ENCODE measurements at places on chromosomes 6 and 20.

GRCh38 chr6:150336299-150336698 is 32.5 kb upstream of the IYD start:
- DNase-seq: no peak

DNA sequence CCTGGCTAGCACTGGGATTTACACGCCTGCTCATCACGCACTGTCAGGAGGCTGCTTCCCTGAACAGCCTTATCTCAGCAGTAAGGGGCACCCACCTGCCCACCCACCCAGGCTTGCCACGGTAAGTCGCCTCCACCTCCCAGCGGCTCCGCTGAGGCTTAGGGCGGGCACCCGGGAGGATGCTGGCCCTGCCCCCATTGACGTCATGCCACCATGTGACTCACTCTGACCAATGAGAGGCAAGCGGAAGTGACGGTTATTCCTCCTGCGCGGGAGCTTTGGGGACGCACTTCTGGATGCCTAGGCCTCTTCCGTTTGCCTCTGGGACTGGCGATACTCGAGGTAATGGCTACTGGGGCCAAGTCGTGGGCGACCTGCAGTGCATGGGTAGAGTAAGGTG is 256.8 kb downstream of the QKI start:
- no peak for DNase-seq

GRCh38 chr20:47859278-47859677 is 74.0 kb upstream of the SULF2 start:
- DNase-seq: no peak

DNA sequence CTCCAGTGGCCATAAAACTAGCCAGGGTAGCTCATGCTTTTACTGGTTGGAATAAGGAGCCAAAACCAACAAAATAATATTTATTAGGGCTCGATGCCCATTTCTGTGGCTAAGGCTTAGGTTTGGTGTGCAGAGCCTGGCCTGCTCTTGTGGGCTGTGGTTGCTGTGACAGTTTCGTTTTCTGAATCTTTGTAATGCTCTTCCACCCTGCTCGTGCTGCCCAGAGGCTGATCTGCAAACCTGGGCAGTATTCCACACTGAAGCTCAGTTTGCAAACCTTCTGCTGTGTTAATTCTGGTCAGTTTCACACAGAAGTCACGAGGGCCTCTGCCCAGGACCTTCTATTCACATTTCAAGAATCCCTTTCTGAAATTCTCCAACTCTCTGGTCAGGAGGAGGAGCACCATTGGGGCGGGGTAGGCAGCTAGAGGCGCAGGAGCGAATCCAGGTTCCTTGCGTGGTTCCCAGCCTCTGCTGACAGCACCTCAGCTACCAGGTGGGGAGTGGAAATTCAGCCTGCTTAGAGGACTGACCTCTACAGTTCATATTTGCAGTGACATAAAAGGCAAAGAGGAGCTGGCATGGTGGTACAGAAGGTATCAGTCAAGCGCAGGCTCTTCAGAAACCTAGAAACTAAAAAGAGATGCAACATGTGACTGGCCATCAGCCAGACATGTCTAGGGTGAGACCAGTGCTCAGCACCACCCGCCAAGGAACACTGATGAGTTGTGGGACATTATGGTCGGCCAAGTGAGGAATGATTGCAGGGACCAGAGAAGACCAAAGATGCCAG is 14.3 kb upstream of the C20orf144 start:
- no peak for DNase-seq

GRCh38 chr20:62898093-62898964 is 28.0 kb downstream of the DIDO1 start:
- no peak for DNase-seq

DNA sequence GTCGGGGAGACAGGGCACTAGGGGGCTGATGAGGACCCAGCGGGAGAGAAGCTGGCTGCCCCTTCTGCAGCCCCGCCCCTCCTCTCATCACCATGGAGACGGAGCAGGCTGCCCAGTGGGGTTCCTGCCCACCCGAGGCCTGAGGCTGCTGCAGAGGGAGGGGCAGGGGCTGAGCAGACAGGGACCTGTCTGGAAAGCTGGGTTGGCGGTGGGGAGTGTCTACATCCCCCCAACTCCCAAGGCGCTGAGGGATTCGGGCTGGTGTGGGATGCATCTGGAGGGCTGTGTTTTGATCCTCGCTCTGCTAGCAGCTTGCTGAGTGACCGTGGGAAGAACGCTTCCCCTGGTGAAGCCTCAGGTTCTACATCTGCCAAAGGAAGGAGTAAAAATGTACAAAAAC is 1.2 kb upstream of the BPI start:
- no peak for DNase-seq

GRCh38 chr6:7230956-7231713 is 81.9 kb downstream of the SSR1 start:
- DNase-seq: no peak

DNA sequence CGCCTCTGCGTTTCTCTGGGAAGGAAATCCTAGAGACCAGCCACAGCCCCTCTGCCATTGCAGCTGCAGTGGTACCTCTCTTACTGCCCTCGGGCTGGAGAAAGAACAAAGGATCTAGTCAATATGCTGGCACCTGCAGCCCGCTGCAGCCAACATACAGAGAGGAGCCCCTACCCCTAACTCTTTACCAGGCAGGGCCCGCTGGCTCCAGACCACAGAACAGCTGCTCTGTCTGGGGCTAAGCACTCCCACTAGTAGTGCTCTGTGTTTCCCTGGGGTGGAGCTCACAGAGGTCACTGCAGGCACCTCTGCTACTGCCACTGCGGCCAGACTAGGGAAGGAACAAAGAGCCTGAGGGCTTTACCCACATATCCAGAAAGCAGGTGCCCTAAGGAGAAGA is 93.8 kb upstream of the IMPG1 start:
- DNase-seq: no peak

GRCh38 chr20:1965520-1966351 is 28.1 kb downstream of the PDYN start:
- DNase-seq: peak; percentile 79

DNA sequence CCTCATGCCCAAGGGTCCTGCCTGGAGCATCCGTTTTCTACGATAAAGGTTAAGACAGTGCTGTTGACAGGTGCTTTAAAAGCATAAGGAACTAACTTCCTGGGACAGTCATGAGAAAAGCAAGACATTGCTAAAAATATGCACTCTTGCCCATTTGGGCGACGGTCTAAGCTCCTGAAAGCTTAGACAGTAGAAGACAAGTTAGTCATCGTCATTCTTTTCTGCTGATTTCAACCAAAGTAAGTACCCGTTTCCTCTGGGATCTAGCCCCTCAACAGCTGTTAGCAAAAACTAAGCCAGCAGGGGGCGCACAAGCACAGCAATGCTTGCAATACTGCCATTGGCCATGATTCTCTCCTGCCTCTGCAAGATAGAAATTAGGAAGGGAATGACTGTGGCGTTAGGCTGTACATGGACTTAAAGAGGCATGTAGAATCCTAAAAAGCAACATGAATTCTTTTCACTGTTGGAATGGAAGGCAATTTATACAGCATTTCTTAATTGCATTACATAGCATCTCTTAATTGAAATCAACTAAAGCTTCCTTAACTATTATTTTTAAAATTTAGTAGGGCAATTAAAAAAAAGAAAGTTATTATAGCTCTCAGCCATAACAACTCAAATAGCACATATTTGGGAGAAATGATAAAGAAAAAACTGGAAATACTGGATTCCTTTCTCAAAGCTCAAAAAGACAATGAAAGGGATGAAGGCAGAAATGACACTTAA is 147.8 kb upstream of the RALGAPA2 start:
- DNase-seq: peak; percentile 92

DNA sequence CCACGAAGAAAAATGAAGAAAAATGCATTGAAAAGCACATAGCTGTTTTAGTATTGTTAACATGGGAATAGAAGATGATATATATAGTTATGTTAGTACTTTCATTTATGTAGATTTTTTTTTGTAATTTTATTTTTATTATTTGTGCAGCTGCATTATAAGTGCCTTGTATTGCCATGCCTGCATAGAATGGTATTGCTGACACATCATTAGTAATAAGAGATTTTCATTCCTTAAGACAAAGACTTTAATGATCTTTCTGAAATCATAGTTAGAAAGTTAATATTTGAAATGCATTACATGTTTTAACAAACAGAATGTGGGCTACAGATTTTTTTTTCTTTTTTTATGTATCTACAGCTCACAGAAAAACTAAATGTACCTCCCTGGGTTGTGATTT is 506.5 kb downstream of the NKAIN2 start:
- DNase-seq: no peak

DNA sequence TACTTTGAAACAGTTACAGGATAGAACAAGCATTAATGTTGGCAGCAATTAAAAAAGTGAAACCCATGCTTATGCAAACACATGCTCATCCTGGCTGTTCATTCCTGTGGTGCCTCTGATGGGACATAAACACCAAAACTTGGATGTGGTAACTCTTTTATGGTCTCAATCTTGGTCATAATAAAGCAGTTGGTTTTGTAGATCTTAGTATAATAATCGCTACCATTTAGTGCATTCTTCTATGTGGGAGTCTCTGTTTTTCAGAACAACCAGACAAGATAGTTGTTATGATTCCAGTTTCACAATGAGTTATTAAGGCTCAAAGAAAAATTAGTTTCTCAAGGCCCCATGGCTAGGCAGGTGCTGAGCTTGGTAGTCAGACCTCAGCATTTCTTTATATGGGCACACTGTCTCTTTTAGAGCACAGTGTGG is 184.0 kb downstream of the UTRN start:
- no peak for DNase-seq

- DNase-seq: no peak
Observed at GRCh38 chr20:19827818-19828217, 69.8 kb downstream of the RIN2 start.

DNA sequence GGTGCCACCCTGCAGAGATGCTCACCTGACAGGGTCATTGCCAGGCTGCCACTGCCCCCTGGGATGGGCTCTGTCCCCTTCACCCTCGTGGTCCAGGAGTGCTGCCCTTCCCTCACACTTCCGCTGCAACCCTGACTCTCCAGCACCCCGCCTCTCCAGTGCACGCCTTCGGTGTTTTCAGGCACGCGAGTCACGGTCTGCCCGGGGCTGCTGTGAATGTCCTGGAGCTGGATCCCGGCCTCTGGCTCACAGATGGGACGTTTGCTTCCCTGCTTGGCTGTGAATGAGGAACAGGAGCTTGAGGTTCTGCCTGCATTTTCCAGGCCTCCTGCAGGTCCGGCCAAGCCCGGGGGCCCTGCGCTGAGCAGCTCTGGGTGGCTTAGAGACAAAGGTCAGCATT is 343.4 kb downstream of the SMOC2 start:
- no peak for DNase-seq

GRCh38 chr6:159513074-159513720 is 179.8 kb downstream of the SOD2 start:
- no peak for DNase-seq

- DNase-seq: no peak
Observed at GRCh38 chr6:126513198-126513597, 173.3 kb downstream of the CENPW start.

DNA sequence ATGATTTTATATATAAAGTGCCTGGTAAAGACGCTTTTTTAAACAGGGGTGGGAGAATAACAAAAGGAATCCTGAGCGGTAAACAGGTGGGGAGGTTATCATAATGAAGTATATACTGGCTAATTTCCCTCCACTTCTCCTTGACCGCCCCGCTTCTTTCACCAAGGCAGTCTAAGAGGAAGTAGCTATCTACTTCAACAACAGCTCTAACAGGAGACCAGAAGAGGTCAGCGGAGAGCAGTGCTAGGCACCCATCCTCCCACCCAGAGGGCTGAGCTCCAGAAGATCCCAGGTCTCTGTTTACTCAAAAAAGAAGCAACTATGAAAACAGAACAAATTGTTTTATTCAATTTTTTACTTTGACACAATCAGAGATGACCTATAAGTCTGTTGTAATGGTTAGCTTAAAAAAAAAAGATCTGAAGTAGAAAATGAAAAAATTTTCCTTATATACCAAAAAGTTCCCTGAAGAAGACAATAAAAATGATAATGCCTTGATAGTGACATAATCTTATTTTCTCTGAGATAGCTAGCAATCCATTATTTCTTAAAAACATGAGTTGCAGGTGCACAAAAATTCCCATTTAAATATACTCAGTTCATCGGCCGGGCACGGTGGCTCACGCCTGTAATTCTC is 141.1 kb downstream of the PDSS2 start:
- DNase-seq: no peak

GRCh38 chr6:39707962-39708683 is 17.1 kb downstream of the KIF6 start:
- DNase-seq: no peak

DNA sequence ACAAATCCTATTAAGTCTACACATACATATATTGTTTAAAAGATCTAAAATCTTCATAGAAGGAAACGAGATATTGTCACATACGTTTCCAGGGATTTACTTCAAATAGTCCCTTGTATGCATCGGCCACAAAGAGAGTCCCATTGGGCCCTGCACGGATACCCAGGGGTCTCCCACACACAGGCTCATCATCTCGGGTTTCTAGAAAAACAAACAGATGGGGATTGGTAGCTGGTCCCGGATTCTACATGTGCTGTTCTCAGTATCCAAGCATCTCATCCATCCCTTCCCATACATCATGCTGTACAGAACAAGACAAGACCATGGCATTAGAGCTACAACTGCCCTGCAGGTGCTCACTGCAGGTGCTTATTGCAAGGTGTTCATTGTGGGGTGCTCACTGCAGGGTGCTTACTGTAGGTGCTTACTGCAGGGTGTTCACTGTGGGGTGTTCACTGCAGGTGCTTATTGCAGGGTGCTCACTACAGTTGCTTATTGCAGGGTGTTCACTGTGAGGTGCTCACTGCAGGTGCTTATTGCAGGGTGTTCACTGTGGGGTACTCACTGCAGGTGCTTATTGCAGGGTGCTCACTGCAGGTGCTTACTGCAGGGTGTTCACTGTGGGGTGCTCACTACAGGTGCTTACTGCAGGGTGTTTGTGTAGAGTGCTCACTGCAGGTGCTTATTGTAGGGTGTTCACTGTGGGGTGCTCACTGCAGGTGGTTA is 21.0 kb downstream of the APMAP start:
- DNase-seq: no peak

GRCh38 chr6:136982928-136983327 is 60.8 kb downstream of the SLC35D3 start:
- no peak for DNase-seq

GRCh38 chr20:58246346-58246745 is 17.9 kb upstream of the ANKRD60 start:
- no peak for DNase-seq

Data from posterior cingulate gyrus (tissue), 11 donors.